ENCODE measurements at places on chromosomes 3 and 15.

DNA sequence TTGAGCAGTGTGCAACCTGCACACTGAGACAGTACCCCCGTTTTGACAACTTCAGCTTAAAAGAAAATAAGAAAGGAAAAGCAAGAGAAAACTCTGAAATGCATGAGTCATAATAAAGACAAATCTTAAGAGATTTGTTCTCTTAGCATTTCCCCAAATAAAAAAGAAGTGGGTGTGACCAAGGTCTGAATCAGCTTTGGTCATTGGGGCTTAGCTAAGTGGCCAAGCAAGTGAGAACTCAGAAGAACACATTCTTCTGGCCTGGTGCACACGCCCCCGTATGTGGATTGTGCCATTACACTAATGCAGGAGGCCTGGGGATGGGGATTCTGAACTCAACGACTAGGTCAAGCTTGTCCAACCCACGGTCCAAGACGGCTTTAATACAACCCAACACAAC, 56.9 kb upstream of the PDZRN3 start:
- H3K27ac ChIP-seq: no peak overlapping the region
- H3K4me3 ChIP-seq: no peak overlapping the region
- no peaks in the 10 kb centered on the region for H3K27me3 ChIP-seq
- peaks cover 8% of the 10 kb centered on the region for H3K4me1 ChIP-seq
- H3K36me3 ChIP-seq: no peaks in the 10 kb centered on the region

DNA sequence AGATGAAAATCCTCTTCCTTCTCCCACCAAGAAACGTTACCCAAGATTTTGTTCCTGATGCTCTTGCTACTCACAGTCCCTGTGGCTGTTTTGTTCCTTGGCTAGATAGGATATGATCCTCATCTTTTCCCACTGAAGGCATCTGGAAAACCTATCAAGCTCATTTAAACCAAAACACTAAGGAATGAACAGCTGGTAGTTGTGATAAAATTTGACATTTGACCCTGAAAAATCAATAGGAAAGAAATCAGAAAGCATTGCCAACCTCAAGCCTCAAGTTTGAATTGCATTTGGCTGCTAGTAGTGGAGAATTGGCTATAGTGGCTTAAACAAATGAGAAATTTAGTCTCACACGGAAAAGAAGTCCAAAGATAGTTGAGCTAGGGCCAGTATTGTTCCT, 170.6 kb upstream of the CHRM5 start:
- no peaks in the 10 kb centered on the region for H3K36me3 ChIP-seq
- no peaks in the 10 kb centered on the region for H3K27me3 ChIP-seq
- DNase-seq: no peak
- H3K27ac ChIP-seq: no peak overlapping the region

- H3K36me3 ChIP-seq: no peaks in the 10 kb centered on the region
- no peak overlapping the region for H3K27ac ChIP-seq
- H3K27me3 ChIP-seq: no peaks in the 10 kb centered on the region
- H3K4me3 ChIP-seq: no peak overlapping the region
- peaks cover 26% of the 10 kb centered on the region for H3K4me1 ChIP-seq
Measured at GRCh38 chr15:36498916-36499315, 80.5 kb upstream of the CDIN1 start.

DNA sequence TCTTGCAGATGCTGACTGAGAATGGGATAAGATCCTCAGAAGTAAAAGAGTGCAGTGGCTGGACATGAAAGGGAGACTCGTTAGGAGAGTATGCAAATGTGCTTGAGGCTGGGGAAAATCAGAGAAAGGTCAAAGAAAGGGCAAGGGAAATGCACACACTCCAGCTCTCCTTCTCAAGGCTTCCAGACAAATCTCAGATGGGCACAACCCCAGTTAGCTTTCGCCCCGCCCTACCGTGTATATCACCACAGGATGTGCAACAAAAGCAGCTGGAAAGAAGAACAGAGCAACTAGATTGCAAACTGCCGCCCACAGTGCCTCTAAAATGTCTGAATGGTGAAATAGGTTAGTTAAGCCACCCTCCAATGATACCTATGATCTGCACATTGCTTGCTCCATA, 63.9 kb downstream of the CERS3 start:
- H3K27me3 ChIP-seq: no peaks in the 10 kb centered on the region
- H3K4me3 ChIP-seq: no peak overlapping the region
- DNase-seq: no peak
- no peak overlapping the region for H3K27ac ChIP-seq
- no peaks in the 10 kb centered on the region for H3K36me3 ChIP-seq

DNA sequence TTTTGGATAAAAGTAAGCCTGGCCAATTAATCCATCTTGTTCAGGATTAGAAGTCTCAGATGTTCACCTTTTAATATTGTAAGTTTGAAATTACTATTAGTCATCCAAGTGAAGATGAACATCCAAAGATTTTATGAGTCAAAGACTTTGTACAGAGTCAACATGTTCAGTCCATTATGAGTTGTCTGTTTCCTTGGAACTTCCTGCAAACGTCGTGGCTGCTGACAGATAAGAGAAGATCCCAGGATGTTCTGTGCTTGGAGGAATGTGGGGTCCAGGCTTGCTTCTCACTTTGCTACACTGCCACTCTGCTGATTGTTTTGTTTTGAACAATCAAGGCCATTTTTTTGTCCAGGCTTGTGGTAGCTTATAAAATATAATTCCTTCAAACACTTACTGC, 74.3 kb upstream of the SLCO2A1 start:
- H3K4me1 ChIP-seq: no peaks in the 10 kb centered on the region
- peaks cover 19% of the 10 kb centered on the region for H3K36me3 ChIP-seq
- no peaks in the 10 kb centered on the region for H3K27me3 ChIP-seq
- no peak for DNase-seq
- no peak overlapping the region for H3K27ac ChIP-seq
- H3K4me3 ChIP-seq: no peak overlapping the region

DNA sequence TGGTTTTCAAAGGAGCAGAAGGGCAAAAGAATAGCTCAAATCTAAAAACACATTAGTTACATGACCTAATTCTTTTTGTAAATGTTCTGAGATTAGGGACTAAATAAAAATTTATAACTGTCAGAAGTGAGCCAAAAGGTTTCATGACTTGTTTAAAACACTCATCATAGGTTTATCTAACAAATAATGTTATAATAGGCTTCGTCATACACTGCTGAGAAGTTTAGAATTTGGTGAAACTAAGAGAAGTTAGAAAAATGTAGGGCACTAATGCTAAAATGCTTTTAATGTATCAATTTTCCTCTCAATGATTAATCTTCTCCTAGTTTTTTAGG, 468.8 kb upstream of the CDIN1 start:
- H3K27ac ChIP-seq: no peak overlapping the region
- H3K36me3 ChIP-seq: no peaks in the 10 kb centered on the region
- no peaks in the 10 kb centered on the region for H3K27me3 ChIP-seq
- H3K4me3 ChIP-seq: no peak overlapping the region
- no peaks in the 10 kb centered on the region for H3K4me1 ChIP-seq

DNA sequence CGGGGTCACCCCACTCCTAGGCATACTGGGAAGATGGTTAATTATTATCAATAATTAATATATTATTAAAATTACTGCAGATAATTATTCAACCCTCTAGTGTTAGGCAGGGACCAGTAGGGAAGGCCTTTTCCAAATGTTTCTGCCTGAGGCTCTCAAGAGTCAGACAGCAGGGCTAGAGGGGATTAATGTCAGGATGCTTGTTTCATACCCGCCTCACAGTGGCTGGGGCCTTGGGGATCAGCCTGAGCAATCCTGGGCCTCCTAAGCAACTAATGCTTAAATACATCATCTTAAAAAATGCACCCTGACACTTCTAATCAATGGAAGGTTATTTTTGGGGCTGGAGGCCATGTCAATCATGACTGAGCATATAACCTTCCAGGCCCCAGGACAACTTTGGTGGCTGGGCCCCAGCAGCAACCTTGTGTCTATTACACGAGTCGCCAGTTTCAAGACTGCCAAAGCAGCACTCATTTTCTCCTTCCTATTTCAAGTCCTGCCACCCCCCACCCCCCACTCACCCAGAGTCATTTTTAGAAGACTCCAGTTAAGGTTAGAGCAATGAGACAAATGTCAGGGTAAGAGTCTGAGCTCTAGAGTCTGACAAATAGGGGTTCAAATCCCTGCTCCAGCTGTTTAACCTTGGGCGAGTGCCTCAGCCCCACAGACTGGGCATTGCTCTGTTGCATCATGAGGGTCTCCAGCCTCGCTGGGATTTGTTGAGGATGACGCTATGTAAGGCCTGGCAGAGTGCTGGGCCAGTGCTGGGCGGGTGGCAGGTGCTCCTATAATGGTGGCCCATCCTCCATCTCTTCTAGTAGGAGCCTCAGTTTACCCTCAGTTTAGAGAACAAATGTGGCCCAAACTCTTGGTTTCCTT, 6.1 kb downstream of the AMOTL2 start:
- DNase-seq: no peak
- no peaks in the 10 kb centered on the region for H3K27me3 ChIP-seq
- peak overlapping the region; percentile 71 for H3K27ac ChIP-seq
- peaks cover 75% of the 10 kb centered on the region for H3K4me1 ChIP-seq

Measured in neural crest cell (in vitro differentiated cells).